ENCODE measurements at places on chromosomes 1 and 21. TPM values are rescaled to one million over a fixed set of nuclear protein-coding genes. Genes with fewer than 3 reads are reported as not detected.

Gene DNASE2B
- total RNA-seq, result not detected

Gene WNT4
- not detected for total RNA-seq

Gene OLFML3
- total RNA-seq, result 834 TPM

Gene ANKRD13C
- total RNA-seq, result 34.2 TPM

Gene ZNF684
- 4.7 TPM for total RNA-seq

Measured in placental epithelial cell (primary cell).